ENCODE measurements at places on chromosomes 16 and 17.
A peak's percentile ranks its signal among the peaks of the same experiment; 100 is the strongest.

GRCh38 chr16:78075800-78076199 lies 23.7 kb upstream of the WWOX start:
- no peak for DNase-seq

DNA sequence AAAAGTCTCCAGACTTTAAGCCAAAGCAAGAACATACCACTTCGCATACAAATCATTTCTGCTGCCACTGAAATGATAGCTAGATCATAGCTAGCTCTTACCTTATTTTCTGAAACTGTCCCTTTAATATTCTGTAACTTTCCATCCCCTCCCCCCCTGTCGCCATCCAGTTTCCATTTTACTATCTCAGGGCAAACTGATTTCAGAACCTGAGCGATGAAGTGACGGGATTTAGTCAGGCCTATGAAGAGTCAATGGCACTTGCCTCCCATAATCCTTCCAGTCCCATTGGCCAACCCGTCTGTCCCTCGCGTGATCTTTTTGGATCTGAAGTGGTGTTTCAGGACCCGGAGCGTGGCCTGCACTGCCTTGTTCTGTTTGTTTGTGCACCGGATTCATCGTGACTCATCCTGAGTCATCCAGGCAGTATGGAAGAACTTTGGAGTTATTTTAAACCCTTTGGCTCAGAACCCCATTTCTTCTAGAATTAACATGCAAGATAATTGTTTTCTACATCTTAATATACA lies 199.8 kb upstream of the CHMP6 start:
- peak; percentile 87 for DNase-seq

- no peak for DNase-seq
Measured at GRCh38 chr17:40090237-40091119, 9.9 kb downstream of the NR1D1 start.

DNA sequence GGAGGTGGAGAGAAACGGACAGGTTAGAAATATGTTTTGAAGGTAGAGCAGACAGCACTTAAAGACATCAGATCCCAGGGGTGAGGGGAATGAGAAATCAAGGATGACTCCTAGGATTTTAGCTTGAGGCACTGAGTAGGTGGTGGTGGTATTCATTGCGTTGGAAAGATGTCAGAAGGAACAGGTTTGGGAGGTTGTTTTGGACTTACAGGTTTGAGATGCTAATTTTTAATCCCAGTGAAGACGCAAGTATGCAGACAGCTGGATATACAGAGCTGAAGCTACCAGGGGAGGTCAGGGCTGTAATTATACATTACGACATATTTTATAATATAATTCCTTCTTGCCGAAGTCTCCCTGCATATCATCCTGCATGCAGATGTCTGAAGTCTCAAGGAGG lies 433.3 kb downstream of the XYLT1 start:
- no peak for DNase-seq

DNA sequence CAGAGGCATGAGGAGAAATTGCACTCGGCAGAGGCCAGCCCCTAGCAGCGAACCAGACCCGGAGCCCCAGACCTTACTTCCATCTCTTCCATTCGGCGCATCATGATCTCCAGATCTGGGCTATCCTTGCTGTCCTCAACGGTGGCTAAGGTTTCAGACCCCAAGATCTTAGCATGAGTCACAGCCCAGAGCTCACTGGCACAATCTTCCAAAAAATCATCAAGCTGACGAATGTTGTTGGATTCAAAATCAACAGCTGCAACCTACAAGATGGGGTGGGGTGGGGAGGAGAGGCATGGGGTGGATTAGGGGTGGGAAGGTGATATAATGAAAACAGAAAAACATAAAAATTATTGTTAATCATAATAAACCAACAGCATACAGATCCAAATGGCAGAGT lies 39.7 kb upstream of the PITPNM3 start:
- no peak for DNase-seq

GRCh38 chr17:72984145-72984925 lies 108.2 kb downstream of the SLC39A11 start:
- DNase-seq, result no peak

DNA sequence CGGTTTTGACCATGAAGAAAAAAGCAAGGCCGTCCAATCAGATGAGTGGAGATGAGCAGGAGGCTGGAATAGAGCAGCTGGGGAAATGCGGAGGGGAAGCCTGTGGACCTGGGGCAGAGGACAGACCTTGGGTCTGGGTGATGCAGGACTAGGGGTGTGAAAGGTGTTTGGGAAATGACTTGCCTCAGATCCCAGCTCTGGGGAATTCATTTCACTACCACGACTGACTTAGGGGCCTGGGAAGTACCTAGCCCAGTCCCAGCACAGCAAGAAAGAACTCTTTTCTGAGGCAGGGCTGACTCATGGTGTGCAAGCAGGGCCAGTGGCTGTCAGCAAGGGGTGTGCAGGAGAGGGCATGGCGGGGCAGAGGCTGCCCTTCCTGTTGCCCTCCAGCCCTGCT lies 14.8 kb downstream of the DNAI2 start:
- peak; percentile 54 for DNase-seq

DNA sequence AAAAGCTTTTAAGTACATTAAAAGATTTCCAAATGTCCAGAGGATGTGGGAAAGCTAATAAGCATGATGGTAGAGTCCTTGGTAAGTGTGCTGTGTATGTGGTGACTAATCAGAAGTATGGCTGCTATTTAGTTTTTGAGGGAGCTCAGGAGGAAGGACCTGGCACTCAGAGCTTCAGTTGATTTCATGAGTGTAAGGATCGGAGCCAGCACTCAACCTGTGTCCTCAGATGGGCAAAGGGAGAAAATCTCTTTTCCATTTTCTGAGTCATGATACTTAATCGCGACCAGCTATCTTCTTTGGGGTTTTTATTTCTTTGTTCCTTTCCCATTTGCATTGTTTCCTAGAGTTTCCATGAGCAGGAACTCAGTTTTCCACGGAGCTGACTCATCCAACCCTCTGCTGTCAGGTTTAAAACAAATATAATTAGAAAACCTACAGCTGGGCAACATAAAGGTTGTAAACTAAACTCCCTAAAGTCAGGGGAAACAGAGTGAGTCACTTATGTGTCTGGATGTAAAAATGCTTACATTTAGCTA lies 125.4 kb downstream of the MAP2K6 start:
- no peak for DNase-seq

GRCh38 chr17:21095735-21096134 lies 31.0 kb upstream of the DHRS7B start:
- DNase-seq, result no peak

DNA sequence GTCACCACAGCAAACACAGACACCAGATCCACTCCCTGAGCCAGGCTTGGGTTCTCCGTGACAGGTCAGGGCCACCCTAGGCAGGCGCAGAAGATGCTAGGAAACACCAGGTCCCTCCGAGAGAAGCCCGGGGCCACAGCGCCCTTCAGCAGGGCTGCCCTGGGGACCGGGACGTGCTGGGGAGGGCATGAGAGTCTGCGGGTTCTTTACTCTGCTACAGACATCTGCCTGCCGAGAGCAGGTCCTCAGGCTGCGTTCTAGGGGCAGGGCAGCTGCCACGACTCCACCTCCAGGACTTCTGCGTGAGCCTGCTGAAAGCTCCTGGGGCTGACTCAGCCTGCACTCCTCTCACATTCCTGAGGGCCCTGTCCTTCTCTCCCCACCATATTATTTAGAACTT lies 11.4 kb downstream of the MYLK3 start:
- no peak for DNase-seq

Data from activated CD4-positive, alpha-beta T cell treated with anti-CD3 and anti-CD28 coated beads, Interleukin-2, Interleukin-4, amounts not matched to agents 100 ng/mL and 50 ng/mL, durations not matched to agents 16 hours and 8 hours (primary cell).